Activated naive CD4-positive, alpha-beta T cell treated with anti-CD3 and anti-CD28 coated beads for 36 hours (primary cell): ENCODE measurements at places on chromosomes 2 and 18.

DNA sequence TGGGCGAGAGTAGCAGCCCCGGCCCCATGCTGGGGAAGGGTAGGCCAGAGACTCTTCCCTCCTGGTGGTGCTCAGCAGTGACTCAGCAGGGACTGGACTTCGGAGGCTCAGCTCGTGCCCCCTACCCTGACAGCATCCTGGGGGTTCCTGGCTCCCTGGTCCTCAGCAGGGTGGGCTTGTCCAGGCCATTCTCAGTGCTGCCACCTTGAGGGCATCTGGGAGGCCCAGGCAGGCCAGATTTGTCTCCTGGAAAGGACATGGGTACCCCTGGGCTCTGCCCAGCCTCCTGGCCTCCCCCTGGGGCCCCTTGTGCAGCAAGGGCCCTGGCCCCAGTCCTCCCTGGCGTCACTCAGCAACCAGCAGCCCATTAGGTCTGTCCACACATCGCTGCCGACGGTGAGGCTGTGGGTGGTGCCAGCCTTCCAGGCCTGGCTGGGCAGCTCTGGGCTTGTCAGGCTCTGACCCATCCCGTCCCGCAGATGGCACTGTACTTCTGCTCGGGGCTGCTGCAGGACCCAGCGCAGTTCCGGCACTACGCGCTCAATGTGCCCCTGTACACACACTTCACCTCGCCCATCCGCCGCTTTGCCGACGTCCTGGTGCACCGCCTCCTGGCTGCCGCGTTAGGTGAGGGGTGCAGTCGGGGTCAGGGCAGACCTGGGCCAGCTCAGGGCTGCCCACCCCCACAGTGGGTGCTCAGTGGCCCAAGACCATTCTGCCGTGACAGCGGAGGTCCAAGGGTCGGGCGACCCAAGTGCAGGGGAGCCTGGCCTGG lies 45.0 kb upstream of the ALPP start:
- no peaks in the 10 kb centered on the region for H3K36me3 ChIP-seq
- H3K4me3 ChIP-seq = no peak overlapping the region
- DNase-seq = peak; percentile 19
- H3K4me1 ChIP-seq = no peaks in the 10 kb centered on the region

- H3K4me3 ChIP-seq = peak overlapping the region; percentile 99
- no peaks in the 10 kb centered on the region for H3K27me3 ChIP-seq
- H3K4me1 ChIP-seq = peaks cover 54% of the 10 kb centered on the region
- peaks cover 30% of the 10 kb centered on the region for H3K36me3 ChIP-seq
- DNase-seq = peak; percentile 45
Measured at GRCh38 chr2:96265349-96265839, 403 bp downstream of the TMEM127 start.

GRCh38 chr2:85778646-85779379 lies 25.0 kb downstream of the ATOH8 start:
- H3K36me3 ChIP-seq = no peaks in the 10 kb centered on the region
- no peak overlapping the region for H3K4me3 ChIP-seq
- H3K4me1 ChIP-seq = no peaks in the 10 kb centered on the region
- peaks cover 2% of the 10 kb centered on the region for H3K27me3 ChIP-seq

DNA sequence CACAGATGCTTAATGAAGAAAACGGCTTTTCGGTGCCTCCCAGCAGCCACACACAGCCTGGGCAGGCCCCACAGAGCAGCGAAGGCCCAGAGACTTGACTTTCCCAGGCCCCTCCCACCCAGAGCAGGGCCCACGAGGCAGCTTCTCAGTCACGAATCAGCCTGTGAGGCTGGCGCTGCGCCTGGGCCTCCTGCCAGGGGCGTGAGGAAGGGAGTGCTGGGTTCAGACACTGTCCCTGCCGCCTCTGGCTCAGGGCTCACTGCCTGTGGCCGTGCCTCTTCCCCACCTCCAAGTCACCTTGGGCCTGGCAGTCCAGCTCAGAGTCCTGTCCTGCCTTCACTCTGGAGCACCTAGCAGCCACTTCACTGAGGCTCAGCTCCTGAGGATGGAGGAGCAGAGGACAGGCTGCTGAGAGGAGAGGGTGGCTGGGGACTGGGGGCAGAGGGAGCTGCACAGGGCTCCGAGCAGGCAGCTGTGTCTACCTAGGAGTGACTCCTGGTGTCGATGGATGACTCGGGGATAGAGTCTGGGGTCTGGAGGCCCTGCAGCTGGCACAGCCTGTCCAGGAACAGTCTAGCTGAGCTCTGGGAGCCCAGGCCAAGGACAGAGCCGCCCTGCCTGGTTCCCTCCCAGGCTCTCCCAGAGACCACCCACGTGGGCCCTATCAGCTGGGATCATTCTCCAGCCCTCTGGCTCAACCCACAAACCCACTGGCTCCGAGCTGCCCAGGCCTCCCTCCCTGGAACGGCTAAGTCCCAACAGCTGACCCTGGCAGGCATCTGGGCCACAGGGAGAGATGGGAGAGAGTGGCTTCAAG lies 36.4 kb upstream of the FOSL2 start:
- DNase-seq = peak; percentile 45
- H3K36me3 ChIP-seq = no peaks in the 10 kb centered on the region
- H3K4me3 ChIP-seq = no peak overlapping the region
- H3K27me3 ChIP-seq = no peaks in the 10 kb centered on the region

DNA sequence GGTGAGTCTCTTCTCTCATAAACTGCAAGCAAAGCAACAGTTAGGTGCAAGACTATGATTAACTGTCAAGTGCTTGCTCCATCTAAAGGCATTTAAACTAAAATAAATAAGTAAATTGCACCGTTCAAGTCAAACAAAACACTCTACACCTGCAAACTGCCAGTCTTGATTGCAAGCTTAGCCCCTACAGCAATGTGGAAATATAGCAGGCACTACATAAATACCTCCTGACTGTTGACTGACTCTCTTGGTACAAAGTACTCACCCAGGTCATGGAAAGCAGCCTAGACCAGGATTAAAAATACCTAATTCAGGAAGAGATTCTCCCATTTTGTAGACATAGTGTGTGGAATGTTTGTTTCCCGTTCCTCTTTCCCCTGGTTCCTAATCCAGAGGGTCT lies 176.6 kb upstream of the KLHL29 start:
- no peak overlapping the region for H3K4me3 ChIP-seq
- H3K4me1 ChIP-seq = no peaks in the 10 kb centered on the region
- peaks cover 23% of the 10 kb centered on the region for H3K27me3 ChIP-seq
- H3K36me3 ChIP-seq = no peaks in the 10 kb centered on the region
- DNase-seq = no peak
- H3K27ac ChIP-seq = no peak overlapping the region

GRCh38 chr2:55239656-55240222 lies 7.3 kb downstream of the RPS27A start:
- no peak overlapping the region for H3K4me3 ChIP-seq
- no peak overlapping the region for H3K27ac ChIP-seq
- peaks cover 26% of the 10 kb centered on the region for H3K36me3 ChIP-seq
- no peaks in the 10 kb centered on the region for H3K27me3 ChIP-seq
